ENCODE measurements at places on chromosomes 13 and 19.
A peak's percentile ranks its signal among the peaks of the same experiment; 100 is the strongest.

DNA sequence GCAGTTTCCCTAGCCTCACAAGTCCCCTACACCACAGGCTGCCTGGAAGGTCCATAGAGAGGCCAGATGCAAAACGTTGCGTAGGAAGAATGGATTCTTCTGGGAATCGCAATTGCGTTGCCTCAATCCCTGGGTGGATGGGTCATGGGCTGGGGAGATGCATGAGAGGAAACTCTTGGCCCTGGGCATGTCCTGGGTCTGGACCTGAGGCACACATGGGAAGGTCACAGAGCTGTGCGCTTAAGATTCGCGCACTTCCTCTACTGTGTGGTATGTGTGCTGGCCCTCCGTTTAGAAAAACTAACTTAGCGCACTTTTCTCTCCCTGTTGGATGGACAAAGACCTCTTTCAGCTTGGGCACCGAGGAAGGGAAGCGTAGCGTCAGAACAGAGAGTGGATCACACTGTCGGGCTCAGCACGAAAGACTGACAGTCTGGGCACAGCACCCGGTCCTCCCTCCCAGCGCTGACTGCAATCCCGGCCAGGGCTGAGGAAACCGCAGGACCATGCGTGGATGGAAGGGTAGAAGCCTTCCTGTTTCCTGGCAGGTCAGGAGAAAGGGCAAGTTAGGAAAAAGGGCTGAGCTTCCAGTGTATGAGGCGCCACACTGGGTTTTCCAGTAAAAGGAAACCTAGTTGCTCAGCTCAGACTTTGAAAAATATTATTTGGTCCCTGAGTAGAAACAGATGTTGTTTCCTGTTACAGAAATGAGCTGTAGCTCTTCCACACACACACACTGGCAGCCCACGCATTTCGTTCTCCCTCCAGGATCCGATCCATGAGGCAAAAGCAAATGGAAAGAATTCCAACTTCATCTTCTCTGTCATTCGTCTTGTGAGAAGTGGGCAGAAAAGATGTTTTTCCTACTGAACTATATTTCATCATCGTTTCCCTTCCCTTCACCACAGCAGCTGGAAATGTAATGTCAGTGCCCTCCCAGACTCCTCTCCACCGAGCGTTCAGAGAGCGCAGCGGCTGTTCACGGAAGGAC lies 86.0 kb downstream of the ING1 start:
- DNase-seq, result no peak

DNA sequence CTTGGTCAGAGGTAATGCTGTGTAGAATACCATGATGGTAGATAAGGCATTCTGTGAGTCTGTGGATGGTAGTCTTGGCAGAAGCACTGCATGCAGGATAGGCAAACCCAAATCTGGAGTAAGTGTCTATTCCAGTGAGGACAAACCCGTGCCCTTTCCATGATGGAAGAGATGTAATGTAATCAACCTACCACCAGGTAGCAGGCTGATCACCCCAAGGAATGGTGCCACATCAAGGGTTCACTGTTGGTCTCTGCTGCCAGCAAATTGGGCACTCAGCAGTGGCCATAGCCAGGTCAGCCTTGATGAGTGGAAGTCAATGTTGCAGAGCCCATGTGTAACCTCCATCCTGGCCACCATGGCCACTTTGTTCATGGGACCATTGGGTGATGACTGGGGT lies 155.0 kb downstream of the RAP2A start:
- no peak for DNase-seq

- no peak for DNase-seq
Observed at GRCh38 chr13:97548138-97548537, 114.2 kb downstream of the RAP2A start.

DNA sequence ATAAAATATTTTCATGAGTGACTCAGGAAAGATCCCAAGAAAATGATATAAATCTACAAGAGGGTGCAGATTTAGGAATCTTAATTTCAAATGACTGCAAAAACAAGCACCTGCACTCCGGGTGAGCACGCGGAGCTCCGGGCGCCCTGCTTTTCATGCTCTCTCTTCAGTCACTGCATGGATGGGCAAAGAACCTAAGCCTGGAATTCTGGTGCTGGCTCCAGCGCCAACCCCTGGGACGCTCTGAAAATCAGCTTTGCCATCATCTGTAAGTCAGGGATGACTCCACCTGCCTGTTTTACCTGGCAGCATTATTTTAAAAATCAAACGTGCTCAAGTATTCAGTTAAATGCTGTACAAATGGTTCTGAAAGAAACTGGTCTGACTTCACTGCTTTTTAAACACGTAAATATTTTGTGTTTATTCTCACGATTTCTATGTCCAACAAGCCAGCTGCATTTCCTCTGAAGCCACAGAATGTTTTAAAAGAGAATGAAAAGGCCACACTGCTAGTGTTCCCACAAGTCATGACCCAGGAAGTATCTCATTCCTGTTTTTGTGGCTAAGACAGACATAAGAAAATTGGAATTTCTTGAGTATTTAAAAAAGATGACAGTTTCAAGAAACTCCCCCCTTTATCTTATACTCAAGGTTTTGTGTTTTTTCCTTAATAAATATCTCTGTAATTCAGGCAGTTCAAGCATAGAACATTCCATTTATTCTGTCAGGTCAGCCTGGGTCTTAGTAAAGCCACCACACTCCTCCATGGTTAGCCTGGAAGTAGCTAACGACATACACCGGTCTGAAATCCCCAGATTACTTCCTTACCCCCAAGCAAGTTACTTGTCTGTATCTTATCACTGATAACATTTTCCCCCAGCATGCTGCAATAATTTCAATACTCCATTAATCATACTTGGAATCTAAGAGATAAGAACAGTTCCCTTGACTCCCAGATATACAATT lies 81.1 kb downstream of the COL4A1 start:
- DNase-seq, result no peak

GRCh38 chr19:33187183-33187540 lies 7.0 kb upstream of the LRP3 start:
- DNase-seq, result no peak

- DNase-seq, result peak; percentile 82
Observed at GRCh38 chr19:55086730-55087541, 11.3 kb downstream of the EPS8L1 start.

- DNase-seq, result no peak
Observed at GRCh38 chr13:46295491-46296114, 83.9 kb downstream of the LRRC63 start.

DNA sequence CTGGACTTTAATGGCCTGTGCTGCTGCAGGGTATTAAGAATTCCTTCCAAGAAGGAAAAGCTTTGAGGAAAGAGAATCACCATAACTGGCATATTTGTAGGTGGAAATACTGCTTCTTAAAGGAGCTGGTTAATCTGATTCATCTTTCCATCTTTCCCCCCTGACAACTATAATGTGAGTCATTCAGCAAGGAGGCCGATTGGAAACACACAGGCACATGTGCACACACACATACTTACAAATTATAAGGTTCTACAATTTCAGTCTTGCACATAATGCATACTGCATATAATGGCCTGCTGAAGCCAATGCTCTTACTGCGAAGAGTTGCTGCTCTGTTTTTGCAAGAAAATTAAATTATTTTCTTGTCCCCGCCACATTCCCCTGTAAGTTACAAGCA lies 78.8 kb upstream of the TPP2 start:
- DNase-seq, result no peak

DNA sequence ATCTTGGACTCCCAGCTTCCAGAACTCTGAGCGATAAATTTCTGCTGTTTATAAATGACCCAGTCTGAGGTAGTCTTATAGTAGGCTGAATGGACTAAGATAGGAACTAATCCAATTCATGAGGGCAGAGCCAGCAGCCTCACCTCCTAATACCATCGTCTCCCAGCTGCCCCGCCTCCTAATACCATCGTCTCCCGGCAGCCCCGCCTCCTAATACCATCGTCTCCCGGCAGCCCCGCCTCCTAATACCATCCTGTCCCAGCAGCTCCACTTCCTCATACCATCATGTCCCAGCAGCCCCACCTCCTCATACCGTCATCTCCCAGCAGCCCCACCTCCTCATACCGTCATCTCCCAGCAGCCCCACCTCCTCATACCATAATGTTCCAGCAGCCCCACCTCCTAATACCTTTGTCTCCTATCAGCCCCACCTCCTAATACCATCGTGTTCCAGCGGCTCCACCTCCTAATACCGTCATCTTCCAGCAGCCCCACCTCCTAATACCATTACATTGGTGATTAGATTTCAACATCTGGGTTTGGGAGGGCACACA lies 2.4 kb upstream of the ARGLU1 start:
- DNase-seq, result peak; percentile 65

GRCh38 chr19:50252111-50252886 lies 48.9 kb downstream of the MYH14 start:
- DNase-seq, result peak; percentile 85

All from activated CD8-positive, alpha-beta memory T cell treated with anti-CD3 and anti-CD28 coated beads, Interleukin-2, amount 50 U/mL, for 48 hours (primary cell).